Bone marrow (tissue), 2 donors: ENCODE measurements at places on chromosomes 4 and X.

DNA sequence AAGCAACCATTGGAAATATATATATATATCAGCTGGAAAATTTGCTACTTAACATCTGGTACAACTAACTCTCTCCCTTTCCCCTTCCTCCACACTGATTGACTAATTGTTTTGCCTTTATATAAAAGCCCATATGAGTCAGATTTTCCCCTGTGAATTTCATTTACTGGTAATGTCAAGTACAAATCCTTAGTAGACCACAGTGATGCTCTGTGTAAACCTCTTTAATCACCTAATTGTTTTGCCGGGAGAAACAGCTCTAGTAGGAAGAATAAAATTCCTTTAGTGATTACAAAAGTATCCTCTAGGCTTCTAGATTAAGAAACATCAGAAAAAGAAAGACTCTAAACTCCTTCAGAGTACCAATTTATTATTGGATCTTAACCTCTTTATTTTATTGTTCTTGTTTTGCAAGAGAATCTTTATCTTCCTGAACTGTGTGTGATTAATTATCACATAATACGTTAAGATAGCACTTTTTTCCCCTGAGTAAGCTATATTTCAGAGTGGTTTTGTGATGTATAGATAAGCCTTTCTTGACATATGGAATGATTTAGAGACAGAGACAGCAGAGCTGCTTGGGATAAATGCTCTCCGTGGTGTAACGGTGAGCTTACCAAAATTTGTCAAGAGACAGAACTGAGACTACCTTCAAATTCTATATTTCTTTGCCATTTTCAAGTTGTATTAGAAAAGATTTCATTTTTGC is 1606.4 kb upstream of the TENM3 start:
- DNase-seq, result no peak

GRCh38 chr4:33302321-33302720 is 2582.2 kb downstream of the PCDH7 start:
- DNase-seq, result no peak

DNA sequence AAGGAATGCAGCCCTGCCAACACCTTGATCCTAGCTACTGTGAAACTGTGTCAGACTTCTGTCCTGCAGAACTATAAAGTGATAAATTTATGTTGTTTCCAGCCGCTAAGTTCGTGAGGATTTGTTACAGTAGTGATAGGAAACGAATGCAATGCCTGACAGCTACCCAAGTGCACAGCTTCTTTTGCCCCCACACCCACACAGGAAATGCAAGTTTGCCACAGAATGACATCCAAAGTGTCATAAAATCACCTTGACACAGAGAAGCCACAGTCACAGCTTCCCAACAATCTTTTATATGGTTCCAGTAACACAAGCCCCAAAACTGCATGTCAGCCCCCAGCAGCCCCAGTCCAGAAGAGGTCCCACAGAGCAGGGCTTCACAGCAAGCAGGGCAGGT is 216.9 kb upstream of the S100G start:
- no peak for DNase-seq

DNA sequence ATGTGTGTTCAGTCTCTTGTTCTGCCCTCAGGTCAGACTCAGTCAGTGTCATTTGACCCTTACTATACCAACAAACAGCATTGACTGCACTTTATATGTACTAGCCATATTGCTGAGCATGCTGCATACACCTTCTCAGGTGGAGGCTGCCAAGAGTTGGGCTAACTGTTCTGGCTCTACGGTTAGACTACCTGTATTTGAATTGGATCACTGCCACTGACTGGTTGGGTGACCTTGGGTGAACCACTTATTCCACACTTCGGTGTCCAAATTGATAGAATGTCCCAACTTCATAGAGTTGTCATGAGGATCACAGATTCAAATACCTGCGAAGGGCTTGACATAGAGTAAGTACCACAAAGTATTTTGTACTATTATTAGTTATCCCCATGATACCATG is 91.2 kb upstream of the GPR50 start:
- no peak for DNase-seq

DNA sequence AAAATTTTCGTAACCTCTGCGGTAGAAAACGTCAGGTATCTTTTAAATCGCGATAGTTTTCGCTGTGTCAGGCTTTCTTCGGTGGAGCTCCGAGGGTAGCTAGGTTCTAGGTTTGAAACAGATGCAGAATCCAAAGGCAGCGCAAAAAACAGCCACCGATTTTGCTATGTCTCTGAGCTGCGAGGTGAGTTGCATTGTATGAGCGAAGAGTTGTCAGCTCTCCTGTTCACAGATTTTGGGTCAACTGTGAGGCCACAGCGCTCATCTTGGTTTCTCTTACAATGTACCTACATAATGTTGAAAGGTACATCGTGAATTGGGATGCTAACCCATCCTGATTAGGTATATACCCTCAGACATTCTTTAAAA is 486 bp downstream of the CLCN3 start:
- peak; percentile 25 for DNase-seq

DNA sequence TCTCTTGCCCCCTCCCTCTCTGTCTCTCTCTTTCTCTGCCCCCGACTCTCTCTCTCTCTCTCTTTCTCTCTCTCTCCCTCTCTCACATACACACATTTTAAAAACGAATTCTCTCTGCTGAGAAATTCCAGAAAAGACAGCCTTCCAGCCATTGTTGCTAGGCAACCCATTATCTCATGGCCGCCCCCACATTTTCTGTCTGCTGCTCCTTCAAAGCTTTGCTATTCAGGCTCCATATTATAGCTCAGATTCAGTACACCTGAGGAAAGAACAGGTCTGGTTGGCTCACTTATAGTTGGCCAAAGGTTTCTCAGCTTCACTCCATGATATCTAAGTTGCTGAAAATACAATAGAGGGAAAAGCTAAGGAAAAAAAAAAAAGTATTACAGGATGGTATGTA is 174.4 kb upstream of the RADX start:
- DNase-seq, result no peak

DNA sequence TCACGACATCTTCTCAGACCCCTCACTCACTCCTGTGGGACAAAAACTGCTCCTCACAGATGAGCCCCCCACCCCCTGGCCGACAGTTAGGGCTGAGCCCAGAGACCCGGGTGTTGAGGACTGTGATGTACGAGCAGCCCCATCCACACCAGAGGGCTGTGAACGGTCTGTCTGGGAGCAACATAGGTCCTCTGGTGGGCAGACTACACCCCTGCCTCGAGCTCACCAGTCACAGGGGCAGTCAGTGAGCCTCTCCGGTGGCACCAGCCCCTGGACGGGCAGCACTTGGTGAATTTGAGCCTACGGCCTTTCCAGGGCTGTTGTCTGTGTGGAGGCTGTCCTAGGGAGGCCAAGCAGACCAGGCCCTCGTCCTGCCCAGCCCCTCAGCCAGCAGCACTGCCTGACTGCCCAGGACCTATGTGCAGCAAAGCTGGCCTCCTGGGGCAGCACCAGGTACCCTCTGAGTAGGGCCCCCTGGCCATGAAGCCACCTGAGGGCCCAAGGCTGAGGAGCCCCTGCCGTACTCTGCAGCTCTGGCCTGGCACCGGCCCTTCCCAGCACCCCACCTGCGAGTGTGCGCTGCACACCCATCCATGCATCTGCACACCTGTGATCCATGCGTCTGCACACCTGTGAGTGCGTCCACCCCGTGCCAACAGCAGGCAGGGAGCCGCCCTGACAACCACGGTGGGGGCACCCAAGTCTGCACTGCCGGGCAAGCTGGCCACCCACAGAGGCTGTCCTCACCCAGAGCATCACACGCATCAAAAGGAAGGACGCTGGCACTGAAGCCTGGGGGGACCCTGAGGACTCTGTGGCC is 111.6 kb upstream of the NKX1-1 start:
- no peak for DNase-seq

DNA sequence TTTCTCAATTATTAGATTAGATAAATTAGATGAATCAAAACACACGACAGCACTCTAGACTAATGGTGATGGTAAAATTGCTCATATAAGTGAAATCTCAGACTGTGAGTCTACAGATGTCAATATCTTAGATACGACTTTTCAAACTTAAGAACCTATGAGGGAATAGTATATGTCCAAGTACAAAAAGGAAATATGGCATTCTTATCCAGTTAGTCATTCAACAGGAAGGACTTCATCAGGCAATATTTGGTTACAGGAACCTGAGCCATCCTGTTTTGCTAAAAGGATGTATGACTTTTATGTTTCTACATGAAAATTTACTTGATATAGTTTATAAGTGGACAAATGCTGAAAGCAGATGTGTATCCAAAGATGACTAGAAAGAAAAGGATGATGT is 107.0 kb downstream of the CT47B1 start:
- no peak for DNase-seq

GRCh38 chr4:129668092-129668491 is 572.1 kb downstream of the C4orf33 start:
- DNase-seq, result no peak

GRCh38 chr4:76736414-76736813 is 161.5 kb downstream of the SOWAHB start:
- no peak for DNase-seq

GRCh38 chr4:53497487-53498244 is 93.6 kb downstream of the LNX1 start:
- no peak for DNase-seq

DNA sequence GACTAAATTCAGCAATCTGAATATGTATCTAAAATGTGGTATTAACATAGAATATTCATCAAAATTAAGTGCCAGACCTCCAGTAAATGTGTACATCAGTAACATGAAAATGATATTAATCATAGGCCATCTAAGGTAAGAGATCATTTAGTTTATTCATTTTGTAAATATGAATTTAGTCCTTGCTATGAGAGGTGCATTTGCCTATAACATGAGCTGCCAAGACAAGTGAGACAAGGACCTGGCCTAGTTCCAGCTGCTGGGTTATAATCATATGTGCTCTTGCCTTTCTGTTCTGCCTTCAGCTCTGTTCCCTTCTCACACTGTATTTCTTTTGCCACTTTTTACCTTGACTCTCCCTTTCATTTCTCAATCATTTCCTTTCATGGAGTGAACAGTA is 160.0 kb downstream of the STIM2 start:
- no peak for DNase-seq

DNA sequence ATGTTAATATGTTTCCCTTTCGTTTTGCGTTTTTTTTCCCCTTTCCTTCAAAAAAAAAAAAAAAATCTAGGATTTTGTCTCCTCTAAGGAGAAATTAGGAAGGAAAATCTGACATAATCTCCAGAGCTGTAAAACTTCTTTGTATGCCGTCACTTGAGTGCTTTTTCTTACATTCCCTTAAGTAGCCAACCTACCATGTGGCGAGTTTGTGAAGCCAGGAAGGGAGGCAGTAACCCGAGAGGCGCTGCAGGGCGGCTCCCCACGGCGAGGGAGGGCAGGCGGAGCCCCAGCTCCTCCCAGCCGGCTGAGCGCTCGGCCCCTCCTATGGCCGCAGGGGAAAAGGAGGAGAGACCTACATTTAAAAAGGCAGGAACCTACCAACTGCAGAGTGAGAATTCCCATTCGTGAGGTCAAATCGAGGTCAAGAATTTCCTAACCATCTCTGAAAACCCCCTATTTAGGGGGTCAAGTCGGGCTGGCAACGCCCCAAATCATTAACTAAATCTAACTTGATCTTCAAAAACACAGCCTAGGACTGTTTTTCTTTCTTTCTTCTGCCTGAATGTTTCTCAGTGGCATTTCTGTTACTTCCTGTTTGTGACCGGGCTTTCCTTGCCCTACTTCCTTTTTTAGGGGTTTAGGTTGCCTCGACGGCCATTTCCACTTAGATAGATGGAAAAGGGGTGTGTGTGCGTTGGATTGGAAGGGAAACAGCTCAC is 345.1 kb upstream of the KLF3 start:
- DNase-seq, result peak; percentile 72

DNA sequence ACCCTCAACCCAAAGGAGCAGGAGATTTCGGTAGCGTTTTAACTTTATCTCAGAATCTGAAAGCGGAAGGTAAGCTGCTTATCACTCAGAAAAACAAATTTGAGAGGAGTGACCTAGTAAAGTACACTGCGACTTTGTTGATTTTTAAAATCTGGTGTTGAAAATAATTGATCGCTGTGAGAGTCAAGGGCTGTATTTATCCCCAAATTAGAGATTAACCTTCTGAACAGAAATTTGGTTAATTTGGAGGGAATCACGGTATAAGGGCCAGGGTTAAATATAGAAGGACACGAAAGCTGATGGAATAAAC is 212 bp downstream of the CLCN4 start:
- DNase-seq, result no peak

DNA sequence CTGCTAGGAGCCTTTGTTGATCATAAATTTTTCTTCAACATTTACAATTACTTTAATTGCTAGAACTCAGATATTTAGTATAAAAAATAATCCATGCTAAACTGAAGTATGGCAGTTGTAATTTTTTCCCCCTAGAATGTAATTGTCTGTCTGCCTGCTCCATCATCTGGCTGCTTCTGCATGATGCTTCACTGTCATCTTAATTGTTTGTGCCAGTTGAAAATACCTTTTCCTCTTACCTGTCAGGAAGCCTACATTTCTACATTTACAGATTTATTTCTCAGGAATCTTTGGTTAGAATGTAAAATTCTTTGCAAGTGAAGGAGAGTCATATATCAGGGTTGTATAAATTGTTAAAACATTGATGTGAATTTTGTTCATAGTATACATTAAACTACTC is 348.6 kb downstream of the GRXCR1 start:
- no peak for DNase-seq

DNA sequence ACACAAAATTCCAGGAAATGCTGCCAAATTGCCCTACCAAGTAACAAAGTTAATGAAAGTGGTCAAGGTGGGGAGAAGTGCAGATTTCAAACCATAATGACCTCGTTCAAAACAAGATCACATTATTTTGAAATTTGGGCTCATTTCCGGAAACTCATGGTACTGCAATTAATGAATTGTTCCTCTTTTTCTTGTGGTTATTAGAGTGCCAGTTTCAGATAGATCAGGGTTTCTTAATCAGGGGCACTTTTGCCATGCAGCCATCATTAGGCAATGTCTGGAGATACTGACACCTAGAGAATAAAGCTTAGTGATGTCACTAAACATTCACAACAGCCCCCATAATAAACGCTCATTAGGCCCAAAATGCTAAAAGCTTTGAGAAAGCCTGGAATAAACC is 381.5 kb upstream of the GALNT7 start:
- DNase-seq, result no peak

DNA sequence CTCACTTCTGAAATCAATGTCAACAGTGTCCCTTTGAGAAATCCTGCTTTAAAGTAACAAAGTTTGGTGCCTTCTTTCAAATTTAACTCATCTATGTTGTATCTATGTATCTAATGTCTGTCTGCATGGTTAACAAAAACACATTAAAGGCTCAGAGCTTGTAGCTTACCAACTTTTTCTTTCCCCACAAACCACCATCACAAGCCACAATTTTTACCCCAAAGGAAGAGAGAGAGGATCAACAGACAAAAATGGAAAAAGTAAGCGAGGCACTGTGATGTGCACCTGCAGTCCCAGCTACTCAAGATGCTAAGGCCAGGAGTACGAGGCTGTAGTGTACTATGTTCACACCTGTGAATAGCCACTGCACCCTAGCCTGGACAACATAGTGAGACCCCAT is 17.2 kb downstream of the ATRX start:
- no peak for DNase-seq

DNA sequence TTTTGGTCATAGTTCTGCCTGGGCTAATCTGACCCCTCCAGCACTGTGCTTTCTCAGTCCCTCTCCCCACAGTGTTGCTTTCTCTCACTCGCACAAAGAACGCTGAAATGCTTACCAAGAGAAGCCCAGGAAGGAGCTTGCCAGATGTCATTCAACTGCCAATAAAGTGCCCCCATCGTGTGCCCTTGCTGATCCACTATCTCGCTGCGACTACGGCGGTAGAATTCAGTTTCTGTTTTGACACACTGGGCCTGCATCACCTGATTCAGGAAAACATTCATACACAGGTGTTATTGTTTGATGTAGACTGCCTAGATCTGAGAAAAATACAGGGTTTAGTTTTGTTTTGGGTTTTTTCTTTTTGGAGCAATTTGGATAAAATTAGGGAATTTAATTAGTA is 121.2 kb downstream of the MANBA start:
- no peak for DNase-seq
